Stimulated activated CD4-positive, alpha-beta T cell treated with anti-CD3 and anti-CD28 coated beads, Interleukin-2, amount 100 ng/mL, for 24 hours (primary cell): ENCODE measurements at places on chromosomes 3 and 15.

DNA sequence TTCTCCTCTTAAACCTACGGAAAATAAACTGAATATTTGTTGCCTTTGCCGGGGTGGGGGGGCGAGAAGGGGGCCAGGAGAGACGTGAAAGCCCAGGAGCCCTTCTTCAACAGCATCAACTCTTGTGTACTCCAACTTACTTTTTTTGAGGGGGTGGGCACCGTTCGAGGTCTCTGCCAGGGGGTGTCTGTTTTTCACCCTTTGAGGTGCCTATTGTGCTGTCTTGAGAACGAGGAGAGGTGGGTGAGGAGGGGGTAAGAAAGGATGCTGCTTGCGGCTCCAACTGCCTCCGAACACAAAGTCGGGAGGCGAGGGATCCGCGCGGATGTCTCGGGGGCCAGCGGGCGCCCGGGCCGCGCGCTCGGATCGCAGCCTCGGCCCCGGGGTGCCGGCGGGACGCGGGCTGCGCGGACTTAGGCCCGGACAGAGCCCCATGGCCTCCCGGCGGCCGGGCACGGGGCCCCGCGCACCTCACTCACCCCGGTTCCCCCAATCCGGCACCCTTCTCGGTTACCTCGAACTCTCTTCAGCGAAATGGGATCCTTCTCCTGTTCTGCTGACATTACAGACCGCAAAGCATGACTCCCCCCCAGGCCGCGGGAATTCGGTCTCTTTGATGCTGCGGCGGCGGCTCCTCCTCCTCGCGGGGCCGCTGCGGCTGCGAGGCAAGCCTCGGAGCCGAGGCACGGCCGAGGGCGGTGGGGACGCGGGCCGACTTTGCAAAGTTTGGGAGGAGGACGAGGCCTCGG lies 650 bp downstream of the PYGO1 start:
- no peak for DNase-seq

- DNase-seq = no peak
These were observed 9.3 kb downstream of the GALNT15 start for GRCh38 chr3:16183601-16184270.

- DNase-seq = no peak
These were observed 97.8 kb downstream of the OXNAD1 start for GRCh38 chr3:16362770-16363169.

DNA sequence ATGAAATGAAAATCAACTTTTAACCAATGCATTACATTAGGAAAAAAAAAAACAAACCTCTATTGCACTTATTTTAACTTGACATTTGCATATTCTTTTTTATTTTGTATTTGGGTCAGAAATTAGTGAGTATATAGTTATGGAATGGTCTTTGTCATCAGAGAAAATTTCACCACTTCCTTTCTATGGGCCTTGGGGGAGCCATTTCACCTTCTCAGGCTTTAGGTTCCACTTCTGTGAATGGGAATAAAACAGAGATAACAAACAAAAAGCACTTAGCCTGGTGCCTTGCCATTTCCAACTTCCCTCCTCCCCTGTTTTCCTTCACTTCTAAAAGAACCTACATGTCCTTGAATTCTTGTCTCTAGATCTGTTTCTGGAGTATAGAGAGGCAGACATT lies 168.0 kb upstream of the STT3B start:
- no peak for DNase-seq

DNA sequence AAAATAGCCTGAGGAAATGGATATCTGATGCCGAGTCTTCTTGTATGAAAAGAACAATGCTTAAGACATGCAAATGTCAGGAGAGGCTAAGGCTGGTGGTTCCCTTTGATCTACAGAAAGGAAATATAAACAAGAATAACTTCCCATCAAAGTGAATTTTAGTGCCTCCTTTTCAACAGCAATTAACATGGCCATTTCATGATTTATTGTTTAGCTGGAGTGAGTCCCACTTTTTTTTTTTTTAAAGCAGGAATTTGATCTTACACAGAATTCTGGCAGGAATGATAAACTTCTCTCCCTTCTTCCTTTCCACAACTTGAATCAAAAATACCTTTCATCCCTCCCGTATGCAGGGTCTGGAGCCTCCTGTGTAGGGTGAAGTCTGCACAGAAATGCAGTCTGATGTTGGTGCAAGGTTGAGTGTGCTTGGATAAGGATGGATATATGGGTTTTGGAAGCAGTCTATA lies 287.0 kb downstream of the MEX3B start:
- no peak for DNase-seq

DNA sequence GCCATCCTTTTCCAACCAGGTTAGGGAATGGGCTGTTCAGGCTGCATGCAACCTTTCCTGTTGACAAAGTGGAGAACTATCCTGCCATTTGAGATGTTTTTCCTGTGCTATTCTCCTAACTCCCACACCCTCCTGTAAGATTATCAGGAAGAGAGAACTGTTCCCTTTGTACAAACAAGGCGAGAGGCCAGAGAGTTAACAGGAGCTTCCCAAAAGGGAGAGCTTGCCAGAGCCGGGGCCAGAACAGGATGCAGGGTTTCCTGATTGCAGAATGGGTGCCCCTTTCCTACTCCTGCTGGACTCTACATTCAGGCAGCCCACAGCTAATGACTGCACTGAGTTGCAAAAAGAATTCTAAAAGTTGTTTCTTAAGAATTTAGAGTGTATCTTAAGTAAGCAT lies 17.1 kb downstream of the PML start:
- DNase-seq = no peak

DNA sequence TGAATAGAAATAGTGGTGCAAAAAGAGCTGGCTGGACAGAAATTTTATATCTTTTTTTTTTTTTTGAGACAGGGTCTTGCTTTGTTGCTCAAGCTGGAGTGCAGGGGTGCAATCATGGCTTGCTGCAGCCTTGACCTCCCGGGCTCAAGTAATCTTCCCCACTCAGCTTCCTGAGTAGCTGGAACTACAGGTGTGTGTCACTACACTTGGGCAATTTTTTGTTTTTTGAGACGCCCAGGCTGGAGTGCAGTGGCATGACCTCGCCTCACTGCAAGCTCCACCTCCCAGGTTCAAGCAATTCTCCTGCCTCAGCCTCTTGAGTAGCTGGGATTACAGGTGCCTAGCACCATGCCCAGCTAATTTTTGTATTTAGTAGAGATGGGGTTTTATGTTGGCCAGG lies 22.4 kb downstream of the CHRNA3 start:
- DNase-seq = no peak

- no peak for DNase-seq
These were observed 331.2 kb upstream of the TBL1XR1 start for GRCh38 chr3:177528306-177529070.

- DNase-seq = no peak
These were observed 19.2 kb downstream of the SUCLG2 start for GRCh38 chr3:67635257-67635656.

- DNase-seq = no peak
These were observed 364.1 kb downstream of the MFSD1 start for GRCh38 chr3:159165961-159166360.

DNA sequence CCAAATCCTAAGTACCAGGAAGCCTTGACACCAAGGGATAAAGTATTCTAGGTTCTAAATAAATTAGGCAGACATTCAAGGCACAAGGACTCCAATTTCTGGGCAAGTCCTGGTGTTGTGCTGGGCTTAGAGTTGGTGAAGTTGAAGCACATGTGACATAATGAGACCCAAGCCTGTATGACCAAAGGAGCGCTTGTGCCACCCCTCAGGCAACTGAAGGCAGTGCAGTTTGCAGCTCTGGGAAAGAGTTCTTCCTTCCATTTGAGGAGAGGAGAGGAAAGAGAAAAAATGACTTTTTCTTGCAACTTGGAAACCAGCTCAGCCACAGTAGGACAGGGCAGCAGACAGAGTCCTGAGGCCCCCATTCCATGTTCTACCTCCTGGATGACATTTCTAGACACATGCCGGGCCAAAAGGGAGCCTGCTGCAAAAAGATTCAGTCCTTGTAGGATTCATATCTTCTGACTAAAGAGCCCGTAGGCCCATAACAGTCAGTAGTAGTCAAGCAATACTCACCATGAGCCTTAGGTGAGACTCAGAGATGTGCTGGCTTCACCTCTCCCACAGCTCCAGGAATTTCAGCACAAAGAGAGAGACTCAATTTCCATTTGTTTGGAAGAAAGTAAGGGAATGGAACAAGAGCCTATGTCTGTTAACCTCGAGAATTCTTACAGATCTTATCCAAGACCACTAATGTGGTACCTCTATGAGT lies 588.8 kb upstream of the BCHE start:
- no peak for DNase-seq

DNA sequence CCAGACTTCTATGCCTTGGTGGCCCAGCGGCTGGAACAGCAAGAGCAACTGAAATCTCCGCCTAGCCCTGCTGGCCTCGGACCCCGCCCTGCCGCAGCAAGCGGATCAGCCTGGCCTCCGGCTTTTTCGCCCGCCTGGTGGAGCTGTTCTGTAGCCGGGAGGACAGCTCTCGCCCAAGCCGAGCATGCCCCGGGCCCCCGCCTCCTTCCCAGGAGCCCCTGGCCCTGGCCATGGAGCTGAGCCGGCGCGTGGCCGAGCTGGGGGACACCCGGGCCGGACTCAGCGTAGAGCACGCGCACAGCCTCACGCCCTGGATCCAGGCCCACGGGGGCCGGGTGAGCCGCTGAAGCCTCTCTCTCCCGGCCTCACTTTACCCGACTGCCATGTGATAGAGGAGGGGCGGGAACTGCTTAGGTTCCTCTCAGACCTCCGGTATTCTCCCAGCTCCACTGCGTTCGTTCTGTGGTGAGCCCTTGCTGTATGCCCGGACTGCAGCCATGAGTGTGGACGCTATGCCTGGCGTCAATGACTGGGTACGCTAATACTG lies 24.1 kb upstream of the MRPL3 start:
- DNase-seq = no peak

DNA sequence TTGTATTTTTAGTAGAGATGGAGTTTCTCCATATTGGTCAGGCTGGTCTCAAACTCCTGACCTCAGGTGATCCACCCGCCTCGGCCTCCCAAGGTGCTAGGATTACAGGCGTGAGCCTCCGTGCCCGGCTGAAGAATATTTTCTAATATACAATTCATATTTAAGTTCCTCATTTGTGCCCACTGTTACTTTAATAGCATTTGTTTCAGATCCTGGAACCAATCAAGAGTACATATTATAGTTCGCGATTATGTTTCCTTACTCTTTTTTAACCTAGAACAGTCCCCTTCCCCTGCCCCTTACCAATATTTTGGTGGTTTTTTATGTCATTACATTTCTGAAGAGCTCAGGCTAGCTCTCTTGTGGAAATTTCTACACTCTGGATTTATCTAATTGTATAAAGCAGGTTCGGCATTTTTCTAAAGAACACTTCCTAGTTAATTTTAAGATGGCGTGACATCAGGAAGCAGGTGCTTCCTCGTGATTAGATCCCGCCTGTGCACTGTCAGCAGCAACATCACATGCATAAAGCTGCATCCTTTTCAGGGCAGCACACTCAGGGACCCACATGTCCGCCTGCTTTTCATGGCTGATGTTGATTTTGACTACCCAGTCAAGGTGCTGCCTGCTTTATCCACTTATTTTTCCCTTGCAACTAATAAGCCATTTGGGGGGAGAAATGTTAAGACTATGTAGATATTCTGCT lies 88.7 kb upstream of the EPHB3 start:
- no peak for DNase-seq

DNA sequence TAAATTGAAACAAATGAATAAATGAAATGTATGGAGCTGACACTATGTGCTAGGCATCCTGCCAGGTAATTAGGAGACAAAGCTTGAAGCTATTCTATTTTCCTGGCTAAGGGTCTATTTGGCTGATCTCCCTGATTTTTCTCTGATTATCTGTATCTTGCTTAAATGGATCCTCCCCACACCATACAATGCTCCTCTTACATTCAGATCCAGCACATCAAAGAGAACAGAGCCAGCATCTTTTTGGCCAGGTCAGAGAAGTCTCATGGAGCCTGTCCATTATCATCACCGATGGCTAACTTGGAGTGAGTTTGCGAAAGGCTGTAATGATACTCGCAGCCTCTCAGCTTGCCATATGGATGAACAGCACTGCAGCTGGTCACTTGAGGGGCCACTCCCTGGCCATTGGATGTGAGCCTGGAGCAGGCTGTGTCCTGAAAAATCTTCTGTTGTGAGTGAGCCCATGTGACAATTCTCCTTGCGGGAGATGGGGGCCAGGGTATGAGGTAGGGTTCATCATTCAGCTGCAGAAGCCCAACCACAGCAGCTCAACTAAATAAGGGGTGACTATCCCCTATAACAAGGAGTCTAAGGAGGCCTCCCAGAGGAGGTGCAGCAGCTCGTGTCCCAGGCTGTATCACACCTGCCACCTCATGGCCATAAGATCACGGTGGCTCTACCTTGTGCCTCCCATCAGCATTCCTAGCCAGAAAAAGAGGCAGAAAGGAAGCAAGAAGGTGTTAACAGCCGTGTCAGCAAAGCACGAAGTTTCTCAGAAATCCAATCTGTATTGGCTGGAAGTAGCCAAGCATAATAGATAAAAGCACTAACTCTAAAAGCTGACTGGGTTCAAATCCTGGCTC lies 69.3 kb upstream of the ST8SIA2 start:
- DNase-seq = no peak
